ENCODE measurements at places on chromosomes 2 and 18.

DNA sequence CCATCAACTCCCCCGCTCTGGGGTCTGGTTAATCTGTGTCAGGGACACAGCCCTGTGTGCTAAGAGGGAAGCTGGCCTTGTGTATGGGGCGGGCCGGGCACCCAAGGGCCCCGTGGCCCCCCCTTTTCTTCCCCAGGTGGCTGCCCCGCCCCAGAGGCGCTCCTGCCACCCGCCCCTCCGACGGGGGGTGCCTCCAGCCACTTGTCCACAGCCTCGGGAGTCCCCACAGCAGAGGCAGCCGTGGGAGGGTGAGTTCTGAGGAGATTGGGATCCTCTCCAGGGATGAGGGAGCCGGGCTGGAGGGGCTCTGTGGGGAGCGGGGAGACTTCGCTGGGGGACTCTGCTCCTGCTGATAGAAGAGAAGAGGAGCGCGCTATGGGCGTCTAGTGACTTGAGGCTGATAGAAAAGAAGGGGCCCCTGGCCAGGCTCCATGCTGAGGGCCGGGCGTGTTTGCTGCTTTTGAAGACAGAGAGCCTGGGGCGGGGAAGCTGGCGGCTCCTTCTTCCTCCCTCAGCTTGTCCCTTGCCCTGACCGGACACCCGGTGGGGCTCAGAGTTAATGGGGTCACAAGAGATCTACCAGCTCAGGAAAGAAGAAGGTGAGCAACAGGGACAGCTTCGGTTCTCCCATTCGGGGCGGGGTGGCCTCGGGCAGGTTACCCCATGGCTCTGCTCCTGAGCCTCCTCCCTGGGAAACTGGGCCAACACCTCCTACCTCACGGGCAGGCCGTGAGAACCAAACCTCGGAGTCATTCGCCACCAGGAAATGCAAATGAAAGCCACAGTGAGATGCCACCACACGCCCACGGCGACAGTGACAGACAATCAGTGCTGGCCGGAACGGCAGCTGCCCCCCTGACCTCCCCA lies 89.4 kb upstream of the TAF1B start:
- DNase-seq: peak; percentile 79

- no peak for DNase-seq
Observed at GRCh38 chr2:222738809-222739208, 67.4 kb downstream of the MOGAT1 start.

- no peak for DNase-seq
Observed at GRCh38 chr2:86185517-86186212, 9.6 kb downstream of the IMMT start.

DNA sequence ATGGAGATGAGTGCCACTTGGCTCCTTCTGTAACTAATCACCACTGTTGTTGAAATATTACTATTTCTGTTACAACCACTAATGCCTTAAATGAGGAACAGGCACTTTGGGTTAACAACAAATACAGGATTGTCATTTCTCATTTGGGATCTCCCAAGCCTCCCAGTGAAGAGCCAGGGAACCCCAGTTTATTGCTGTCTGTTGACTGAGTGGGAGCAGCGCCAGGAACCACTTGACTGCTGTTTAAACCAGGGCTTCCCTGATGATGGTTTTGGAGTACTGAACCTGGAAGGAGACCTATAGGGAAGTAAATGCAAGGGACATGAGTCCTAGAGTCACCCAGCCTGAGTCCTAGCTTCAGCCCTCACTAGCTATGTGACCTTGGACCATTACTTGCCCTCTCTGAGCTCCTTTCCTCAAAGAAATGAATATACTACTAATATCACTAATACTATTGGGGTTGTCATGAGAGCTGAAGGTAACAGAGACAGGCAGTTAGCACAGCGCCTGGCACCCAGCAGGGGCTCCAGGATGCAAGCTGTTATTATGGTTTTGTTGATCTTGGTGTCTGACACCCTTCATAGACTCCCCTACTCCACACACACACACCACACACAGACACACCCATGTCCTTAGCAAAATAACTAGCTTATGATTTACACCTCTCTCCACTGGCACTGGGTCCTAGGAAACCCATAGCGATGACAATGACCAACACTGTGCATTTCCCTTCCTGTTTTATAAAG lies 104.2 kb upstream of the FZD7 start:
- DNase-seq: no peak

- no peak for DNase-seq
Observed at GRCh38 chr18:32461709-32462272, 8.9 kb downstream of the GAREM1 start.

DNA sequence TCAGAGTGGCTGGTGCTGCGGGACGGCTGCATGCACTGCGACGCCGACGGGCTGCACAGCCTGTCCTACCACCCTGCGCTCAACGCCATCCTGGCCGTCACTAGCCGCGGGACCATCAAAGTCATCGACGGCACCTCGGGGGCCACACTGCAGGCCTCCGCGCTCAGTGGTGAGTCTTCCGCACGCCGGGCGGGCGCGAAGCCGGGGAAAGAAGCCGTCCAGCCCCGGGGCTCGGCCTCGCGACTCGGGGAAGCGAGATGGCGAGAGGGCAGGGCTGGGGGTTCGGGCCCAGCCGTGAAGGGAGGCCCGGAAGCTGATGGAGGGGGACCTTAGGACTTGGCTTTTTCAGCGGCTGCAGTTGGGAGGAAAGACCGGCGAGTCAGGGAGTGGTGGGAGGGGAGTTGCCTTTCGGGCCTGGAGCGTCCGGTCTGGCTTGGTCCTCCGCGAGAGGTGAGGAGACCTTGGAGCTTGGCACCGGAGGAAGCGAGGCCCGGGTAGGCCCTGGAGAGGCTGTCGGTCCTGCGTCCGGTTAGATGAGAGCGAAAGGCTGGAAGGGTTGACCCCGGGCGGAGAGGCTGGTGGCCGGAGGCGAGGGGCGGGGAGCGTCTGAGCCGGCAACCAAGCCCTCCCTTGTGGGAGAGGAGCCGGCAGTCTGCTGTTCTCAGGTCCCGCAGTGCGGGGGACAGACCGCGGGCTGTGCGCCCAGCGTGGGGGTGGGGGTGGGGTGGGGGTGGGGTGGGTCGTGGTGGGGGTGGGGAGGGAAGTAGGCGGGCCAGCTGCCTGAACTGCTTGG lies 691 bp downstream of the BIRC6 start:
- no peak for DNase-seq

DNA sequence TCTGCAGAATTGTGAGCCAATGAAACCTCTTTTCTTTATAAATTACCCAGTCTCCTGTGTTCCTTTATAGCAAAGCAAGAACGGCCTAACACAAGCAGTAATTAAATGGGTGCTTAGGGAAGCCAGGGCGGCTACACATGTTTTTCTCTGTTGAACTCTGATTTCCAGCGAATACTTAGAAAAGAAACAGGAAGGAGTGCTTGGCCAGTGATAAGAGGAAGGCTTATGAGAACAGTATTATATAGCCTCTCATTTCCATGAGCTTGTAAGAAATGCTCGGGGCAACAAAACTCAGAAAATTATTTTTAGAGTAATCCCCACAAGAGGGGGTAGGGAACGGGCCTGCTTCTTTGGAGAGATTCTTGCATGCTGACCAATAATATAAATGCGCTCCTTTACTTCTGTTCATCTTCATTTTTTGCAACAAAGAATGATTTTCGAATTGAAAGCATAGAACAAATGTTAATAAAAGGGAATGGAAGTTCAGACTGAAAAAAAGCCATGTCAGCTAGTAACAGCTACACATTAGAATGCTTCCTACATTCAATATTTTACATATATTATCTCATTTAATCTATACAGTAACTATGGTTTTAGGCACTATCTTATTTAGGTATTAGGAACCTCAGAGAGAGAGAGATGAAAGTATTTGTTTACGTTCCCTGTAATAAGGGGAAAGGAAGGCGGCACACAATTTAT lies 49.7 kb upstream of the CCDC85A start:
- no peak for DNase-seq

DNA sequence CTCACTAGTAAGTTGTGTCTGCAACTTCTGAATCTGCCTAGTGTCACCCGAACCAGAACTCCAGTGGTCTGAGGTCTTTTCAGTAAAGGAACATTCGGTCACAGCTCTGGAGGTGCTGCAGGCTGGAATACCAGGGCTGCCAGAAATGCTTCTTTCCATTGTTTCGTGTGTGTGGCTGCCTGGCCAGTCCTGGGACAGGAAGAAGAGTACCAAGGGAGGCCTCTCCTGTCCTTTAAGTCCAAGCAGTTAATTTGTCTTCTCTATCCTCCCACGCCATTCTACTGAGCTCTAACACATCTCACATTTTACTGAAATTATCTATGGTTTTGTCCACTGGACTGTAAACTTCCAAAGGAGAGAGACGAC lies 196.0 kb downstream of the LNPK start:
- DNase-seq: no peak

GRCh38 chr2:105294844-105295481 lies 34.6 kb downstream of the TGFBRAP1 start:
- no peak for DNase-seq

- no peak for DNase-seq
Observed at GRCh38 chr2:218623366-218623705, 15.6 kb downstream of the PLCD4 start.

DNA sequence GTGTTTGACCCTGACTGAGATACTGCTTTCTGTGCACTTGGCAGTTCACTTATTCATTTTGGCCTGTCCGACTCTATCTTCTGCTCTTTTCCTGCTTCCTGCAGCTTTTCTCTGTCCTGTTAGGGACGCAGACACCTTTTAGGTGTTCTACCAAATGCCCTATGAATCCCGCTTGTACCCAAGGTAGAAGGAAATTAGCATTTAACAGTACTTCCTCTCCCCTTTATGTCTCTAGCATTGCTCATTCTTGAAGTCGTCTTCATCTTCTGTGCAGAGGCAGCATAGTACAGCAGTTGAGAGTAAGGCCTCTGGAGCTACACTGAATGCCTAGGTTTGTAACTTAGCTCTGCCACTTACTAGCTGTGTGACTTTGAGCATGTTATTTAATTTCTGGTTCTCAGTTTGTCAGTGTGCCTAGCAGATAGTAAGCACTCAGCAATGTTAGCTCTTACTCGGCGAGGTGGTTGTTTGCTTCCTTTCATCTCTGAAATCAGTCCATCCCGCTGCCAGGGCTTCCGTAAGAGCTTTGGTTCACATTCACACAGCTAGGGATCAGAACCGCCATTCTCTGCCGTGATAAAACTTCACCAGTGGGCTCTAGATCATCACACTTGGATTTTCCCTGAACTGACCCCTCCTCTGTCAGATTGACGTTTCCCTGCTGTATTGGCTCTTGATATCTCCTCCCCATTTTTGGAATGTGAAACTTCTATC lies 1.4 kb downstream of the CCT7 start:
- DNase-seq: no peak

GRCh38 chr2:55452879-55453278 lies 33.2 kb upstream of the CCDC88A start:
- no peak for DNase-seq

- peak; percentile 80 for DNase-seq
Observed at GRCh38 chr2:62287899-62288880, 92.3 kb downstream of the B3GNT2 start.

GRCh38 chr18:58397385-58398132 lies 231.3 kb downstream of the ALPK2 start:
- DNase-seq: no peak

GRCh38 chr2:100615886-100616285 lies 53.1 kb downstream of the PDCL3 start:
- peak; percentile 19 for DNase-seq

- no peak for DNase-seq
Observed at GRCh38 chr2:9565436-9566153, 10.0 kb upstream of the ADAM17 start.

DNA sequence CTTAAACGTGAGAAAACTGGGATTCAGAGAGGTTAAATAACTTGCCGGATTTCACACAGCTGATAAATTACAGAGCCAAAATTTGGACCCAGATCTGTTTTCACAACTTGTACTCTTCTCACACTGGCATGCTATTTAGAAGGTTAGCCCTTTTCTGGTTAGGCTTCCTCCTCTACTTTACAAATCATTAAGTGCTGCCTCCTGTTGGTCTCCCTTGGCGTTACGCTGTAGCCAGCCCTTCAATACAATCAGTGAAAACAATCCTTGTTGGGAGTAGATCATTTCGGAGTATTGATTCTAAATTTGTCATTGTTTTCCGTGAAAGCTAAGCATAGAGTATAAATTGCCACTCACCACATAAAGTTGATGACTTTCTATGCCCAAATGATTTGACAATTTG lies 153.5 kb downstream of the ARHGAP15 start:
- DNase-seq: no peak

GRCh38 chr18:57697426-57697825 lies 75.8 kb upstream of the NARS1 start:
- DNase-seq: no peak

- DNase-seq: no peak
Observed at GRCh38 chr2:38268001-38268400, 109.1 kb downstream of the ATL2 start.

DNA sequence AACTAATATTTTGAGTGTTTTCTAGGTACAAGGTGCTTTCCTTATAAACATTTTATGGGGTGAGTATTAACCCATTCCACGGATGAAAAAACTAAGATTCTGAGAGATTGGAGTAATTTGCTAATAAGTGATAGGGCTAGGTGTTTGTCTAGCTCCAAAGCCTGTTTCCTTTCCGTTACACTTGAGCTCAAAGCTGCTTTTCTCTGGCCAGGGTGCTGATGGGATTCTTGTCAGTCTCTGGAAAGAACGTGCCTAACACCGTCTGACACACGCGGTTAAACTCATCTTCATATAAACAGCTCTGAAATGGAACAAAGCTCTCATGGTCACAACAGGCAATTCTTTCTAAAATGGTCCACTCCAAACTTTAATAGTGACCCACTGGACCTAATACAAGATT lies 2.0 kb upstream of the ANKRD29 start:
- no peak for DNase-seq

GRCh38 chr18:10840743-10841142 lies 308.6 kb downstream of the PIEZO2 start:
- no peak for DNase-seq

DNA sequence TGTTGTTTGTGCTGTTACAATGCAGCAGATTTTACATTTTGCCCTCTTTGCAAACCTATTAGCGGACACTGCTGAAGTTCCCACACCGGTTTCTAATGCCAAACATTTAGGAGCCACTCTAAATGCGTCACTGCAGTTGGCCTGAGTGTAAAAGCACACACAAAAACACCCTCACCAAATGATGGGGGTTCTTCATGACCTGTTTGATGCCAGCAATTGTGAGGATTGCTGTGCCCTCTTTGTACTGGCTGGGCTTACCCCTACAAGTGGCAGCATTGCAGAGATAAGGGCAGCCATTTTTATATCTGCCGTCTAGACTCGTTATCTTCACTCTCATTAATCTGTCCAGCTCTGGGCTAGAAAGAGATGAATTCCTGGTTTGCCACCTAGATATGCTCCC lies 85.3 kb downstream of the NRP2 start:
- no peak for DNase-seq

DNA sequence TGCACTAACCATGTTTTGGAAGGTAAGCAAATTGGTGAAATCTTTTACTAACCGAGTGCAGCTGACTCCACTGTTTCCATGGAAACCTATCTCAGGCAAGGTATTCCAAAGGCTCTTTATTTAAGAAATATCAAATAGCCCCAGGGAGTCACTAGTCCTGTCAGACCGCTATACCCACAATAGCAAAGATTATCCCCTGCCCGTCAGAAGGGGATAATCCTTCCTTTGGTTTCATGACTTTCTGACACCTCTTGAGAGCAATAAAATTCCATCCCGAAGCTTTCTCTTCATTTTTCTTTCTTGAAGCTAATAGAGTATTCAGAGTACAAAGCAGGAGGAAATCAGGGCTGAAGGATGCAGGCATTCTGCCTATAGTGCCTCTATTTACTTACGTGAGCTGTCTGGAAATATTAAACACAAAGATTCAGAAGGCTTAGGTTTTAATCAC lies 34.7 kb upstream of the MAP2 start:
- no peak for DNase-seq
